GM19239 (cell line): ENCODE measurements at places on chromosomes 7 and 10.

DNA sequence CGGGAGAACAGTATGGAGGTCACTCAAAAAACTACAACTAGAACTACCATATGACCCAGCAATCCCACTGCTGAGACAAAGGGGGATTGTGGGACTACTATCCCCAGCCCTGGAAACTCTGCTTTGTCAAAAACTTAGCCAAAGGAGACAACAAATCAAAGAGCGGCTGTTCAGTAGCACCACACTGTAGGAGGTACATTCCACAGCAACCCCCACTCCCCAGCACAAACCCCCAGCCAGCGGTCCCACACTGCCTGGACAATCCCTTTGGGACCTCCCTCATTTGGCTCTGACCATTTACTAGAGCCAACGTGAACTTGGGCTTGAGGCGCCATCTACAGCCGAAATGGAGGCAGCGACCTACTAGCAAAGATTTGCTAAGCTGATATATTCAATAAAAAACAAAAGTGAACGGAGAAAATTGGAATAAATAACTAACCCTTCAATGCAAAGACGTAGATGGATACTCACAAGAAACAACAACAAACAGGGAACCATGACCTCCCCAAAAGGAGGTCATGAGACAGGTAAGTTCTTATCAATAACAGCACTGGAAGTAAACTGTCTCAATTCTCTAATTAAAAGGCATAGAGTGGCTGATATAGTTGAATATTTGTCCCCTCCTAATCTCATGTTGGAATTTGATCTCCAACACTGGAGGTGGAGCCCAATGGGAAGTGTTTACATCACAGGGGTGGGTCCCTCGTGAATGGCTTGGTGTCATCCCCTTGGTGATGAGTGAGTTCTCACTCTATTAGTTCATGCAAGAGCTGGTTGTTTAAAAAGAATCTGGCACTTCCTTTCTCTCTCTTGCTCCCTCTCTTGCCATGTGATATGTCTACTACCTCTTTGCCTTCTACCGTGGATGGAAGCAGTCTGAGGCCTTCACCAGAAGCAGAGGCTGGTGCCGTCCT, 119.0 kb upstream of the KCNMA1 start:
- no peak for DNase-seq

- DNase-seq, result no peak
Measured at GRCh38 chr7:1490837-1491236, 13.4 kb downstream of the INTS1 start.

DNA sequence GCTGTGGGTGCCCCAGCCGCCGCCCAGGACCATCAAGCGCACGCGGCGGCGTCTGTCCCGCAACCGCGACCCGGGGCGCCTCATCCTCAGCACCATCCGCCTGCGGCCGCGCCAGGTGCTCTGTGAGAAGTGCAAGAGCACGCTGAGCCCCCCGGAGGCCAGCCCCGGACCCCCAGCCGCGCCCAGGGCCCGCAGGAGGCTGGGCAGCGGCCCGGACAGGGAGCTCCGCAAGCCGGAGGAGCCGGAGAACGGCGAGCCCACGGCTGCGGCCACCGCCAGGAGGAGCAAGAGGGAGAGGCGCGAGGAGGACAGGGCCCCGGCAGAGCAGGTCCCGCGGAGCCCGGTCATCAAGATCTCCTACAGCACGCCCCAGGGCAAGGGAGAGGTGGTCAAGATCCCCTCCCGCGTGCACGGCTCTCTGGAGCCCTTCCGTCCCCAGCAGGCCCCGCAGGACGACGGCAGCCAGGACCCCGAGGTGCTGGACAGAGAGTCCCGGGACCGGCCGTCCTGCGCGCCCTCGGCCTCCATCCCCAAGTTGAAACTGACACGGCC, 8.0 kb downstream of the PWWP2B start:
- DNase-seq, result no peak

DNA sequence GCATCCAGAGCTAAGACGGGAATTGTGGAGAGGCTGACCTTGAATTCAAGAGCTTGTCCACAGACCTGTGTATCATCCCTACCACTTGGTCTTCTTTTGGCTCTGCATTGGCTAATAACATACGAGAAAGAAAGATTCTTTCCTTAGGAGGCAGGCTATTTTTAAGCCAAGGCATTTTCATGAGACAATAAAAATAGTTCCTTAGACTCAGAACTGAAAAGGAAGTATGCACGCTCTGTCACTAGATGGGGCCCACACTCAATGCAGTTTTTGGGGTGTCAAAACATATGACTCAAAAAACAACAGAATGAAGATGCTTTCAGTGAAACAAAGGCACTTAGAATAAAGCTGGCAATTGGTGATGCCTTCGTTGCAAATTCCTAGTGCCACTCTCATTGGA, 265.9 kb upstream of the DGKB start:
- no peak for DNase-seq
